ENCODE measurements at places on chromosomes 12 and 14.

- no peak for DNase-seq
Measured at GRCh38 chr12:6360080-6360571, 15.2 kb downstream of the SCNN1A start.

DNA sequence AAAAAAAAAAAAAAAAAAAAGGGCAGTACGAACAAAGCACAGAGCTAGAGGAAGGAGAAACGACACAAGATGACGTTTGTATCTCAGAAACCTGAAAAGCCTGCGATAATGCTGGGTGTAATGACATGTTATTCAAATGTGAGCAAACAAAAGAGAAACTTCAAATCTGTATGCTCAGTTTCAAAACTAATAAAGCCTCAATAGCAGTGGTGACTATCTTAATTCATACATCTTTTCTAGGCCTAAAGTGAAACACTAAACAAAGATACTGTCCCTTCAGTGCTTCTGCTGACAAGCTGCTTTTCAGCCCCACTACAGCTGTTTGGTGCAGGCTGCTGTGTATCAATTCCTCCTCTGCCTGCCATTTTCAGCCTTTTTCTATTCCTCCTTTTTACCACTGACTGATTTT, 15.8 kb downstream of the ITPR2 start:
- no peak for DNase-seq

DNA sequence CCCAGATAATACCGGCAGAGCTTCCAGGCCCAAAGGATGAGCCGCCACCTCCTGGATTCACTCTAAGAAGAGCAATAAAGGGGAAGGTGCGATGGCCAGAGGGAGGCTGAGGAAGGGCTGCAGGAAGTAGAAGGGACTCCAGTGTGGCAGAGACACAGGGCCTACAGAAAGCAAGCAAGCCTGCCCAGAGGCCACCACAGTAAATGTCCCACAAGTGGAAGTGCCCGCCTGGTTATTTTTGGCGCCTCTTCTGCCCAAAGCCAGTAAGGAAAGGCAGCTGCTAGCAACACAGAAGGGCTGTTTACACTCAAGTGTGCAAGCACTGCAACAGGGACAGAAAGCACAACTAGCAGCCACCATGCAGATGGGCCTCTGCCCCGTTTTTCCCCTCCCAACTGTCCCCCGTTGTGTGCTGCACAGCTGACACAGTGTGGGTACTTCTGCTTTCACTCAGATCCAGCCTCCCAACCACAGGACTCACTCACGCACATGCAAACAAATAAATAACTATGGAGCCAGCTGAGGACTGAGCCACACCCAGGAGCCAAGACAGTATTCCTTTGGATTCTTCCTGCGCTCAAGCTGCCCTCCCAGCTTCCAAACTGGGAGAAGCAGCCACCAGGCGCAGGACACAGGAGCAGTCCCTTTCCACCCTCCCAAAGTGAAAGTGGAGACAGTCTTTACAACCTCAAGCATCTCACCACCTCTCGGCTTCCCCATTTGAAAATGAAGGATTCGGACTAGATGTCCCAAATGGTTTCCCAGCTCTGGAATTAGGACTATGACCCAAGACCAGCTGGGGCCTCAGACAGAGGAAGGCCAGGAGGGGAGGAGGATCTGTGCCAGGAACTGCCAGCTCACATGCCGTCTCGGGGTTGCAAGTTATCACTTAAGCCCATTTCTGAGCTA, 40.0 kb upstream of the PNMA1 start:
- no peak for DNase-seq

- no peak for DNase-seq
Measured at GRCh38 chr14:80315681-80316080, 104.4 kb upstream of the DIO2 start.

DNA sequence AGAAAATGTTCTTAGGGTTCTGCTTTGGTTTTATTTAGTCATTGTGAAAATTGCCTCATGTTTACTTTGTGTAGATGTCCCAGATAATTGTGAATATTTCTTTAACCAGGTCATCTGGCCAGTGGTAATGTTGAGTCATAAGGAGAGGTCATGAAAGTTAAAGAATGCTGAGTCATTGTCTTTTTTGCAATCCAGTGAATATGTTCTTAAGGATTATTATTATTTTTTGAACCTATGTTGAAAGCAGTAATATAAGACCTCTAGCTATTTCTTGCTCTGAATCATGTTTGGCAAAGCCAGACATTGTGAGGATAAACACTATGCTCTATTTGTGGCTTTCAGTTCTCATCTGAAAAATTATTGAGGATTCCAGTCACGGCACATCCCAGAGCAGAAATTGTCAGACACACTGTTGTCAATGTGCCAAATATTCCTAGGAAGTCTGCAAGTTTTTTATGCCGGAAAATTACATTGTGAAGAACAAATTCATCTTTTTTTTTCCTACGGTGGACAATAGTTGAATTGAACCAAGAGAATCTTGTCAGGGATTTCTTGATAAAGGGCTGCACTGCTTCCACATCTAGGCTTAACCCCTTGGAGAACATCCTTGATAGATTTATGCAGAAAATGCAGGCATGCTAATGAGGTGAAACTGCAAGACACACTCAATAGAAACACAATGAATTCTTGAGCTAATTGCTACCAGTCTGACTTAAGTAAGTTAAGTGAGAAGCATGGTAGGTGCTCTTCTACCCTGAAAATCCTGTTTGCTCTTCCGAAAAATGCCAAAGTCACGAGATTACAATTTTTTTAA, 369.6 kb downstream of the ATP23 start:
- no peak for DNase-seq

GRCh38 chr12:76346798-76347420, 1.3 kb downstream of the BBS10 start:
- no peak for DNase-seq

- no peak for DNase-seq
Measured at GRCh38 chr12:53057816-53058500, 8.1 kb downstream of the TNS2 start.

DNA sequence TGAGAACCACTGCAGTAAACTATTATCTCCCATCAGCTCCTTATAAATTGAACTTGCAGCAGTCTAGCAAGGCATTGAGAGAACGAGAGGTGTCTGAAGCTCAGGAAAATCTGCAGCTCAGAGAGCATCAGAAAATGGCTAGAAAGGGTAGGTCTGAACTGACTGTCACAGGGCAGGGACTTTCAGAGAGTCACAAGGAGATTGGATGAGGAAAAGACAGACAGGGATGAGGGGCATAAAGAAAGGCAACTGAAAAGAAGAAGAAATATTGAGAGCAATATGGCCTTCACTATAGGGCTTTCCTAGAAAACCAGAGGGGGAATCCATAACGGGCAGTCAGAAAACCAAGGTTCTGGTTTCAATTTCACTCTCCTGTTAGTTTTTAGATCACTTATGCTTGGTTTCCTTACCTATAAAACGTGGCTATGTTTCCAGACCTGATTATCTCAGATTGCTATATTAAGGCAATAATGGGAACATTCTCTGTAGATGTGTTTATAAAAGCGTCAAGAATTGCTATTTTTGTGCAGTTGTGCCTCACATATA, 40.9 kb downstream of the PDE6H start:
- no peak for DNase-seq

- DNase-seq, result peak; percentile 42
Measured at GRCh38 chr12:51591016-51591901, at the start of gene SCN8A. SCN8A (plus strand) TSS chr12:51591233; CDS start chr12:51662818, 71,585 bp downstream.

GRCh38 chr12:30795410-30796312, 40.9 kb upstream of the CAPRIN2 start:
- no peak for DNase-seq

DNA sequence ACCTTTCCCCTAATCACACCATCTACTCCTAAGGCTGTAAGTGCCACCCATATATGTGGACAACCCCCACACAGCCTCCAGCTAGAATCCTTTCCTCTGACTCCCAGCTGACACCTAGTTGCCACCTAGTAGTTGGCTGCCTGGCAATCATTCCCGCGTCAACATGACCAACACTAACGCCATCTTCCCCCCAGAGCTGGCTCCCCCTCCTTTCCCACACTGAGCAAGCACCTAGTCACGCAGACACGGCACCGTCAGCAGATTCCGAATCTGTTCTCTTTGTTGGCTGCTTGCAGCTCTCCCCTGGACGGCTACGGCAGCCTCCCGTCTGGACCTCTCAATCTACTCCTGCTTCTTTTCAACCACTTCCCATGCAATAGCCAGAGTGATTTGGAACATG, 27.7 kb downstream of the UBR7 start:
- DNase-seq, result no peak

- no peak for DNase-seq
Measured at GRCh38 chr12:98059659-98060343, 455.6 kb upstream of the TMPO start.

- no peak for DNase-seq
Measured at GRCh38 chr12:2412305-2412643, 359.5 kb downstream of the CACNA1C start.

- no peak for DNase-seq
Measured at GRCh38 chr14:91062600-91062999, 2.2 kb upstream of the RPS6KA5 start.

GRCh38 chr12:55729819-55730818, 1.3 kb upstream of the CD63 start:
- DNase-seq, result no peak

DNA sequence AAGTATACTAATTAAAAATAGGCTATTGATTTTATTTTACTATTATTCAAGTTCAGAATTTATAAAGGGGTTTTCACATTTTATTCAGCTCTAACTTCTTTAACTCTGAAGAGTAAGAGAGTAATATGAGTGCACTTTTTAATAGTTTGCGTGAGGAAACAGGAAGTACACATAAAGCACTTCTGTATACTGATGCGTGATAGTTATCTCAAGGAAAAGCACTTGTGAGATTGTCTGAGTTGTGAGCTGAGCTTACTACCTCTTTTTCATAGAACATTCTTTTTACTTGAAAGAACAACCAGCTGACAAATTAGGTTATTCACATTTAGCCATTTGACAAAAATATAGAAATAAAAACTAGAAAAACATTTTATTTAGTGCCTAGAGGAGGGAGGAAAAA, 1.9 kb downstream of the RAD51AP1 start:
- no peak for DNase-seq

DNA sequence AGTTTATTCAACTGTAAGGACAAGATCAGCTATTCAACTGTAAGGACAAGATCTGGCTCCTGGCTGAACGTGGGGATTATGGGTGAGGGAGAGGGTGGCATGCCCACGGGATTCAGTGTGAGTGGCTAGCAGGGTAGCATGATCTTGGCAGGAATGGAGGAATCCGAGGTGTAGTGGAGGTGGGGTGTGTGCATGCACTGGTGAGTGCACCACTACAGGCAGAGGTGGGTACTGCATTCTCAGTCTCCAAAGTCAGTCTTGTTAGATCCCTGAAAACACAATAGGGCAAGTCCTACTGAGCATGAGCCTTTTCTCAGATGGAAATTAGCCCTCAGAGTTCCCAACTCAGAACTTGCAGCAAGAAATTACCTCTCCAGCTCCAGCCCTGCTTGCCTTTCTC, 32.2 kb upstream of the DCD start:
- DNase-seq, result peak; percentile 5

DNA sequence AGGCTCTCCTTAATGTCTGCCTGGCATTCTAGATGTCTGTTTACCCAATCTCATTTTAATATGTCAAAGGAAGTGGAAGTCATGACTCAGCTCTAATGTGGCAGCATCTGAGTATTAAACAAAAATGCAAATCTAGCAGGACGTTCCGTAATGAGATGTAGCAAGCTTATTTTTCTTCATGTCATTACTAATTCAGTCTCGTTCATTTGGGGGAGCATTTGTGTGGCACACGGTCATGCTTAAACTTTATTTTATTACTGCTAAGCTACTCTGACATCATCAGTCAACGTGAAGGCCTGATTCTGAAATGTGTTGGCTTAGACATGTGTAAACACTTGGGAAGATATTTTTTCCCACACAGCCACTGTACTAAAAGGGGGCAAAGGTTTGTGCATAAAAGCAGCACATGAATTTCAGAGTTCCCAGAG, 326.7 kb upstream of the TMPO start:
- DNase-seq, result no peak

DNA sequence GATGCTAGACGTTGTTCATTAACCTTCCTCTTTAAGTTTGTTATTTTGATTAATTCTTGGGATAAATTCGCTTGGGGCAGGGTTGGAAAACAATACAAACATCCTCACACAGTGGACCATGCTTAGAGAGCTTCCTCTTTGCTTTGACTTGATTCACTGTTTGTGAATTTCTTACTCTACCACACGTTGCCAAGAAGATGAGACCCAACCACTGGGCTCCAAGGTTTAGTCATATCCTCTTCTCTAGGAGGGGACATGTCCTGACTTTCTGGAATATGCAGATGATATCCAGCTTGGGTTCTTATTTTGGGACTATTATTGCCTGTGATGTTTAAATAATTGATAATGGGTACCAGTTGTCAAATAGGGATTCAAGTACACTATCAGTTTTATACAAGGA, 428.2 kb downstream of the ATP23 start:
- DNase-seq, result no peak

- DNase-seq, result no peak
Measured at GRCh38 chr12:69879007-69879960, 54.3 kb downstream of the MYRFL start.

DNA sequence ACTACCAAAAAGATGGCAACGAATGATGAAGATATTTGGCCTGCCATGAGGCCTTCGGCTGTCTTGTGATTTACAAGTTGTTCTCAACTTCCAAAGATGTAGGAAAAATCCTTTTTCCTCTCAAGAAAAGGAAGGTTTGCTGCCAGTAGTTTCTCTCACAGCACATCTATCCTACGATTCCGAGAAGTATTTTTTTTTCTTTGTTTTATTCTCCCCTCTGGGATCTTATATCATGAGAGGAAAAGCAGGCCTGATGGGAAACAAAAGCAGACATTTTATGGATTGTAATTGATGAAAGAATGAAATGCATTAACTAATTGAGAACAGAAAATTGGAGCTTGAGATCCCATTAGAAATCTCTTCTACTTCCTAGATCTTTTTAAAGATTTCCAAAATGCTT, 1197.9 kb upstream of the SEL1L start:
- no peak for DNase-seq

DNA sequence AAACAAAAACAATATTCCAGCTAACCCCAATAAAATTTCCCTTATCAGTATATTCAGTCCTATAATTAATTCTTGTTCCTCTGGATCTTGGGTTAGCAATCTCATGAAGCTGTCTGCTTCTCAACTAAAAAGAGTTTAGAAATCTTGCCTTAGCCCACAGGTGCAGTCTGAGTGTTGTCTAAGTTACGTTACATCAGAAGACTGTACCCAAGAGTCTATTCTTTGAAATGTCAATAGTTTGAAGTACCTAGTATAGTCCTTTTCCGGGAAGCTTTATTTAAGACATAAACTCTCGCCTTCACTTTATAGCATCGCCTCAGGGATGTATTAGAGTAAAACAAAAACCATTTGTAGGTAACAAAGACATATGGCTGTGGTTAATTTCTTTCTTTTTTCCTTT, 465.1 kb downstream of the FUT8 start:
- DNase-seq, result no peak
